ENCODE measurements at places on chromosomes 7 and 10.

DNA sequence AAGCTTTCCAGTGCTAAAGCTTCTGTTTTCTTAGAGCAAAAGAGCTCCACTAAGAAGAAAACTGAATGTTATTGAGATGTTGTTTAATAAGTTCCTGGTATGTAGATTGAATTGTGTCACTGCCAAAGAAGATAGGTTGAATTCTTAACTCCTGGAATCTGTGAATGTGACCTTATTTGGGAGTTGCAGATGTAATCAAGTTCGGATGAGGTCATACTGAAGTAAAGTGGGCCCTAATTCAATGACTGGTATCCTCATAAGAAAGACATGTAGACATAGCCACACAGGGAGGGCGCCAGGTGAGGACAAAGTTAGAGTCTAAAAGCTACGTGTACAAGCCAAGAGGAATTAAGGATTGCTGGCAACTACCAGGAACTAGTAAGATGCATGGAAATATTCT is 732.1 kb upstream of the C7orf33 start:
- no peak for DNase-seq

DNA sequence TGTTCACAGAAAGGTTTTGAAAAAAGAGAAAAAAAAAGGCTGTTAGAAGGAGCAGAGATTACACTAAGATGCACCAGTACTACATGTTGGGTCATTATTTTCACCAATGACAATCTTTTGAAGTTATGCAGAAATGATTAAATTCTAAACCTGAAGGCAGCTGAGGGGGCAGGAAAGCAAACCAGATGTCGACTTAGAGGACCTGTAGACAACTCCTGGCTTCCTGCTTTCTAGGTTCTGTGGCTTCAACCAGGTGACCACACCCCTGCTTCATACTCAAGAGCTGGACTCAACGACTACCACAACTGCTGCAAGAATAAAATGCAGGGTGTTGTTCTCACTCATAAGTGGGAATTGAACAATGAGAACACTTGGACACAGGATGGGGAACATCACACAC is 30.0 kb downstream of the MYOF start:
- DNase-seq: no peak

GRCh38 chr7:16815001-16815400 is 10.2 kb upstream of the AGR2 start:
- no peak for DNase-seq

DNA sequence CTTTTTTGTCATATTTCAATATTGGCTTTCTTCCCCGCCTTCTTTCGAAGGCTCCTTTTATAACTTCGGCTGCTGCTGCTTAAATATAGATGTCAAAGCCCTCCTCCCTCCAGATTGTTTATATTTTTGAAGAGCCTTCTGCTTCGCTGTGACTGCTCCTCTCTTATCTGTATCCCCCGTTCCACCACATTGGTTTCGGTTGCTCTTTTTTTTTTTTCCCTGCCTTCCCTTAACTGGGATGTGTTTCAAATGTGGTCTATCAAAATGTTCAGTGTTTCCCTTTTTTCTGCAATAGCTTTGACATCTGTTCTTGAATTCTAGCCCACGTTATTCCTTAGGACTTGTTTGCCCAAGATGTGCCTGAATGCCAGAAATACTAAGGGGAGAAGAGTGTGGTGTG is 96.4 kb downstream of the CUX1 start:
- no peak for DNase-seq

DNA sequence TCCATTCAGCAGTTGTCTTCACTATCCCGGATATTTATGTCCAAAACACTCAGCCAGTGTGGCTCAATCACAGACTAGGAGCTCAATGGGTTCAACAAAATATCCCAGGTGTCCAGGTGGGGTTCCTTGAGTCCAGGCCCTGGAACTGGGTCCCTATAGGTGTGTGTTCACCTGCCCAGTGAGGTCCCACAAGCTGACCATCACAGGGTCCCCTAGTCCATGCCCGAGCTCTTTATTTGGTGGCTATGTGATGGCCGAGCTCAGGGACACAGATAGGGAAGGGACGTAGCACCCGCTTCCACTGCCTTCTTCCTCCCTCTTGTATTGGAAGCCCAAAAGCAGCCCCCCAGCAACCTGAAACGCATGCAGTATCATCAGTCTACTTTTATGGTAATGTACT is 78.9 kb upstream of the DDC start:
- DNase-seq: no peak

- no peak for DNase-seq
Measured at GRCh38 chr7:54878339-54878738, 119.3 kb upstream of the SEC61G start.

DNA sequence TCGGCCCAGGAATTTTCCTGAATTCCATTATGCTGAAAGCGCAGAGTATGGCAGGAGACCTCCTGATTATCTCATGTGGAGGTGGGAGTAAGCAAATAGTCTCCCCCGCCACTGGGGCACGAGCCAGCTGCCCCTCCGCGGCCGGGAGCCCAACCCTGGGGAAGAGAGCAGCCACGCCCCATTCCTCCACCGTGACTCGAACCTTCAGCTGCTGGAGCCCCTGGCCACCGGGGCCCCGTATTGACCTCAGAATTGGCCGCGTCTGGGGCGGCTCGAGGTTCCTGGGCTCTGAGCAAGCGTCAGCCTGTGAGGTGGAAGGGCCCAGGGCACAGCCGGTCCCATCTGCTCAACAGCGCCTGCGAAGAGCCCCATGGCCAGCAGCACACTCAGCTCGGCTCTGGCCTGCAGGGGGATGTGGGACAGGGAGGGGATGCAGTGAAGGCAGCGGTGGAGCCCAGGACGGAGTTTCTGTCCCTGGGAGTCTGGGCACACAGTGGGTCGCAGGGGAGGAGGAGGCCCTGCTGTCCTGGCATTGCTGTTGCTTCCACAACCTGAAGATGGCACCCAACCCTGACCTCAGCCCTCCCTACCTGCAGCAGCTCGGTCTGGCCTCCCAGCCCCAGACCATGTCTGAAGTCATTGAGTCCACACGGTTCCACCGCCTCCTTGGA is 97.8 kb downstream of the CHST15 start:
- DNase-seq: peak; percentile 37

- DNase-seq: no peak
Measured at GRCh38 chr10:131169146-131169545, 142.4 kb downstream of the TCERG1L start.

DNA sequence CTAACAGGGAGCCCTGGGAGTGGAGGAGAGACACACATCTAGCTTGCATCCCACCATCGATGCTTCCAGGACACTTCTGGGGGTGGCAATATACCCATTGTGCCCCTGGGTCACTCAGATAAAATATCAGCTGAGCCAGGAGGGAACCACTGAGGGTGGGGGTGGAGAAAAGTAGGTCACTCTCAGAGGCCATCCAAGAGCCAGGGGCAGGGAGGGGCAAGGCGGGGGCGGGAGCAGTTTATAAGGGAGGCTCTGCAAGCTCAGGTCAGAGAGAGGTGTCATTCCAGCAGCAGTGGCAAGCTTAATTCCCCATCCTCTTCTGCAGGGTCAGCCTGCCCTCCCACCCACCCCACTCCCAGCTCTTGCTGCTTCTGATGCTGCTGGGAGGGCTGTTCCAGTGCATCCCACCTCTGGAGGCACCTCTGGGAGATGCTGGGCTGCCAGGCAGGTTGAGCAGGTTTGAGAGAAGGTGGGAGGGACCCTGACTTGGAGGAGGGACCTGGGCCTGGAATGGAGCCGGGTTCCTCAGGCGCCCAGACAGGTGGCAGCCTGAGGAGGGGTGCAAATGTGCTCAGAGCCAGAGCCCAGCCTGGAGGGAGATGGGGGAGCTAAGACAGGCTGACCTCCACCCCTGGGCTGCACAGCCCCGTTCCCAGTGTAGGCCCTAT is 20.1 kb upstream of the TLX1 start:
- no peak for DNase-seq

GRCh38 chr7:50754241-50754640 is 28.5 kb downstream of the GRB10 start:
- DNase-seq: no peak

DNA sequence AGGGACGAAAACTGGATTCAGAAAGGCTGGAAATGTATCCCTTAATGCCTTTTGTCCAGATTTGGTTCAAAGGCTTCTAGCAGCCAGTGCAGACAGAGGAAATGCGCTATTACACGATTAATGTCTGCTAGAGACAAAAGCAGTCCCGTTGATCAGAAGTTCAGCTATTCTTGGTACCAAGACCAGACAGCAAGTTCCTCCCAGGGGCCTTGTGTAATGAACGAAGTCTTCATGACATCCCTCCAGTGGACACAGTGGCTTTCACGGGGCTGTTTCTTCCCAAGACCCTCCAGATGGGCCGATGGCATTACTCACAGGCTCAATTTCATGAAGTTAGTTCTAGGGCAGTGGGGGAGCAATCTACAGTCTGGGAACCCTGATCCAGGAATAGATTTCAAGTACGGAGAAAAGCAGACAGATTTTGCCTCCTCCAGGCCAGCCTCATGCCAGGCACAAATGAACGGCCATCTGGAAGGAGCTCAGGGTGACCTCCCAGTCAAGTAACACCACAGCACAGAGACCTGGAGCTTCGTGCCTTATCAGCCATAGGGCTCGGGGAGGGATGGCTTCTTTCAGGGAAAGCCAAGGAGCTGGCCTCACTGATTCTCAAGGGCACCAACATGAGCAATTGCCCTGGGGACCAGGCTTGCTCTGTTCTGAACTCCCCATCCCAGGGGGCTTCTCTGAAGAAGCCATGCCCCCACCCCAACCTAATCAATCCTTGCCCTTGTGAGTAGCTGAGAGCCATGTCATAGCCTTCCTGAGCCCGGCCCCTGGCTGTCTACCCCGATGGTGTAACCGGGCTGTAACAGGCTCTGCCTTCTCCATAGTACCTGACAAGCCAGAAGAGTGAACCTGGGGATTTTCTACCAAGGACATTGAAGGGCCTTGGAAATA is 101.1 kb downstream of the PRKAG2 start:
- no peak for DNase-seq

DNA sequence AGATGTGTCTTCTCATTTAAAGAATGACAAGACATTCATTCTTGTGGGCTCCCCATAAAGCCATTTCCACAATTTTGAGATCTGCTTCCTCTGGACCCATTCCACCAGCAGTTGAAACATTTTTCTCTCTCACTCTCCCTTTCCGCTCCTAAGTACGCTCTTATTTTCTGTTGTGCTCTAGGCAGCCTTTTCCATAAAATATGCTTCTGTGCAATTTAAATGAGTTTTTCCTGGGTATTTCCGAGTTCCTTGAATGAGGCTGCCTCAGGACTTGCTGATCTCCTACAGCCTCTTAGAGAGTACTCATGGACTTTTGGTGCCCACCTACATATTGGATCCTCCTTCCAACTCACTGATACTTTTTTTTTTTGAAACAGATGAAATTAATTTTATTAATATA is 23.6 kb upstream of the AKR1D1 start:
- no peak for DNase-seq

DNA sequence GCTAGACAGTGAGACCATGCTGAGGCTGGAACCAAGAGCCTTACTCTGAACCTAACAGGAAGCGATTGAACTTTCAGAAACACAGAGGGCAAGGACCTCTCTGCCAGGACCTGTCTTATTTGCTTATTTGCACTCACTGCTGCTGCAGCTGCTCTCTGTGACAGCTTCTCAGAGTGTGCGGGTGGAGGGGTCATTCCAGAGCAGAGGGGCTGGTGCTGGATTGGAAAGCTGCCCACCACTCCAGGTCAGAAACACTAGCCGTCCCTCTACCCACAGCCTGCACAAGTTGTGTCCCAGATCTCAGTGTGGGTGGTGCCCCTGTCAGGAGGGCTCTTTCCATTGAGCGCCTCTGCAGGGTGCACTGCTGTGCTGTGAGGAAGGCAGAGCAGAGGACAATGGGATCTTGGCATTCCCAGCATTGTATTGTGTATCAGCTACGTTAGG is 126.2 kb downstream of the CCNY start:
- DNase-seq: no peak

GRCh38 chr7:151425670-151426440 is 14.1 kb downstream of the CRYGN start:
- DNase-seq: no peak

DNA sequence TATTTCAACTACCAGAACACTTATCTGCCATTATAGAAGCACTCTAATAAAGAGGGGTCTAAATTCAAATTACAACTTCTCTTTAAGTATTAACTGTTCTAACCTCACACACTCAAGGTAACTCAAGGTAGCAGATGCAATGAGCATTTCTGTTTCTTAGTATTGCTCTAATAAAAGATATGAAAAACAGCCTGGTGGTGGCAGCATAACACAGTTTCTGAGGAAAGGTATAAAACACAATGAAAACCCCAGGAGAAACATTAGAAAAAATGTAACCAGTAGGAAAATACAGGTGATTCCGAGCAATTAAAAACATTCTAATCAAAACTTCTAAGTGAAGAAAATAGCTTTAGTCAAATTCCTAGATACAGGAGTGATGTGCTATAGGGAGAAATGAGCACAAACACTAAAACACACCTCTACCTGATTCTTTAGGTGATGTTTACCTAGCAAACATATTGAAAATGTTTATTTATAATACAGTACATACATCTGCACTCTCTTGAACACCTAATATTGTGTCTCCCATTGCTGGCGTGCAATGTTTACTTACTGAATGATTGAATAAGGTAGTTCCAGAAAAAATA is 3.5 kb downstream of the MKRN1 start:
- no peak for DNase-seq

Data from activated naive CD4-positive, alpha-beta T cell treated with anti-CD3 and anti-CD28 coated beads, Interleukin-2, amount 50 U/mL, for 72 hours (primary cell).